ENCODE measurements at places on chromosomes 16 and 17.

- no peak for DNase-seq
Measured at GRCh38 chr17:32658470-32659418, 172.0 kb downstream of the CDK5R1 start.

DNA sequence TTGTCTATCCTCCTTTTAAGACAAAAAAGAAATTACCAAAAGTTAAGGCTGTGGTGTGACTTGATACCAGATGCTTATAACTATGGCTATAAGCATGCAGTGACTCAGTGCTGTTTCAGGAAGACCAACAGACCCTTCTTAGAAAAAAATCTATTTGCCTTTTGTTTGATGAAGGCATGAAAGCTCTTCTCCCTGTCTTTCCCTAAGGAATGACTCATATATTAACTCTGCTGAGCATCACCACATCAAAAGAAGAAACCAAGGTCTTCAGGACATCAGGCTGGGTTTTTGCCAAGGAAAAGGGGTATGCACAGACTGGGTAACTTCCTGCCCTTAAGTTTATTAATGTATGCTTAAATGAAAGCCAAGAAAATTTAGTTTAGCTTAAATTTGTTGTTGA lies 47.1 kb downstream of the VMP1 start:
- no peak for DNase-seq

- DNase-seq, result no peak
Measured at GRCh38 chr17:39846205-39846604, 17.9 kb downstream of the IKZF3 start.

- DNase-seq, result peak; percentile 41
Measured at GRCh38 chr17:48546137-48546923, 1.4 kb upstream of the HOXB2 start.
